ENCODE measurements at places on chromosomes 5 and 9.

- DNase-seq, result no peak
These were observed 141.7 kb downstream of the MYO10 start for GRCh38 chr5:16794269-16794913.

GRCh38 chr9:19754921-19755320 lies 33.9 kb downstream of the SLC24A2 start:
- DNase-seq, result no peak

- DNase-seq, result no peak
These were observed 208.4 kb upstream of the MPDZ start for GRCh38 chr9:13487936-13488335.

- no peak for DNase-seq
These were observed 361.2 kb upstream of the TRPC7 start for GRCh38 chr5:136726506-136726905.

DNA sequence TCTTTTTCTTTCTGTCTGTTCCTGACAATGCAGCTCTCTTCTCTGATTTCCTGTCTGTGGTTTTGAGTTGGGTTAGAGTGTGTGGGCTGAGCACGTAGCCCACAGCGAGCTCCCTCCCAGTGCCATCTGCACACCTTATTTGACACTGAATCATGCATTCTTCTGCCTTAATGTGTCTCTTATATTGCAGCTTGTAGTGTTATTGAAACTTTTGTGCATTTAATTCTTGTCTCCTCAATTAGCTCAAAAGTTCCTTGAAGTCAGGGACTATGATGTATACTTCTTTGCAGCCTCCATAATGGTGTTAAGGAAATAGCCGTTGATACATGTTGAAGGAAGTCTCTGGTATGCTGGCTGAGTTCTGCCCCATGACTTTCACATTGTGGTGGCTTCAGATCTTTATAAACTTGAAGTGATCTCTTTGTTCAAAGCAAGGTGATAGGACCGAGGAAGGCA lies 576.2 kb upstream of the CLINT1 start:
- no peak for DNase-seq

GRCh38 chr5:142696379-142696778 lies 10.5 kb upstream of the FGF1 start:
- no peak for DNase-seq

GRCh38 chr9:70559102-70559501 lies 144.6 kb upstream of the KLF9 start:
- no peak for DNase-seq

DNA sequence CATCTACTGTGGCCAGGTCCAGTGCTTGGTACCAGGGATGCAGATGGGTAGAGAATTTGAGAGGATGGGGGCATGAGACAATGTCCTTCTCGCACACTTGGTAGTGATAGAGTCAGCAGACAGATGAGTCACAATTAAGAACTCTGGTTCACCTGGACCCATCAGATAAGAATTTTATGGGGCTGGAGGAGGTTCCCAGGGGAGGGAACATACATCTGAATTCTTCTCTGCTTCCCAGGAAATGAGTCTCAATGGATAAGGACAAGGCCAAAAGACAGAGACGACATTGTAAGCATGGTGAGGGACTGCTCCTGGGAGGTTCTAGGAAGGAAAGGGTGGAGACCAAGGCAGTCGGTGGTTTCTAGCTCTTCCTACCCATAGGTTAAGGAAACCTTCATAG lies 5.3 kb downstream of the SLC4A9 start:
- no peak for DNase-seq

GRCh38 chr5:150503386-150503785 lies 4.5 kb upstream of the NDST1 start:
- no peak for DNase-seq

- no peak for DNase-seq
These were observed 796.4 kb upstream of the ACO1 start for GRCh38 chr9:31588006-31588405.

- no peak for DNase-seq
These were observed 237.7 kb downstream of the SYK start for GRCh38 chr9:91039125-91039834.
